ENCODE measurements at places on chromosomes 4 and X. TPM values are rescaled to one million over a fixed set of nuclear protein-coding genes. Genes with fewer than 3 reads are reported as not detected.

GRCh38 chrX:136497556-136498052, at the start of gene HTATSF1:
HTATSF1 (plus strand) TSS chrX:136497592; CDS start chrX:136497685, 93 bp downstream.
- DNase-seq = no peak

- no peak for DNase-seq
Measured at GRCh38 chr4:184950117-184950830, 68.0 kb upstream of the HELT start.

DNA sequence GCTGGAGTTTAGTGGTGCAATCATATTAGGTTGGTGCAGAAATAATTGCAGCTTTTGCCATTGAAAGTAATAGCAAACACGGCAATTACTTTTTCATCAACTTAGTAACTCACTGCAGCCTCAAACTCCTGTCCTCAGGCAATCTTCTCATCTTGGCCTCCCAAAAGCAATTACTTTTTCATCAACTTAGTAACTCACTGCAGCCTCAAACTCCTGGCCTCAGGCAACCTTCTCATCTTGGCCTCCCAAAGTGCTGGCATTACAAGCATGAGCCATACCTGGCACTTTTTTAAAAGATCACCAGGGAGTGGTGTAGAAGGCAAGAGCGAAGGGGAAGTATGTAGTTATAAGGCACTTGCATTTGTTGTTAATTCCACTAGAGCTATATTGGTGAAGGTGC, 491.1 kb upstream of the ADGRL3 start:
- no peak for DNase-seq

The TLR10 gene
- not detected for total RNA-seq

Measured in Peyer's patch (tissue), 4 donors.